Esophagus squamous epithelium (tissue), 5 donors: ENCODE measurements at places on chromosomes 13 and 19.

- no peak for DNase-seq
Observed at GRCh38 chr13:48249018-48249417, 16.0 kb downstream of the ITM2B start.

DNA sequence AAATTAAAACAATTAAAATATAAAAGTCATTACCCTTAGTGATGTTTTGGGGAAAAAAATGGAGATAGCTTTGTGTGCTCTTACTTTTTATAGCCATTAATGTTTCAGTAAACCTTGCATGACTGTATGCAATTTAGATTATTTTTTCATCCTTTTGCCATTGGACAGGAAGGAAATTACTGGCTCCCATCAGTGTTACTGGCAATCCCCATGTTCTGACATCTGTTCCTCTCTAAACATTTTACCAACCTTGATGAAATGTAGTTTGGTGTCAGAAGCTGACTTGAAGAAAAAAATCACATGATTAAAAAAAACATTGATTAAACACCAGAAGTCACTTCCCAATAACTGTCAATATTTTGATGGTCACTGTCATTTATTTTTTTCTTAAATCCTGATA is 52.3 kb upstream of the ZNF536 start:
- no peak for DNase-seq

DNA sequence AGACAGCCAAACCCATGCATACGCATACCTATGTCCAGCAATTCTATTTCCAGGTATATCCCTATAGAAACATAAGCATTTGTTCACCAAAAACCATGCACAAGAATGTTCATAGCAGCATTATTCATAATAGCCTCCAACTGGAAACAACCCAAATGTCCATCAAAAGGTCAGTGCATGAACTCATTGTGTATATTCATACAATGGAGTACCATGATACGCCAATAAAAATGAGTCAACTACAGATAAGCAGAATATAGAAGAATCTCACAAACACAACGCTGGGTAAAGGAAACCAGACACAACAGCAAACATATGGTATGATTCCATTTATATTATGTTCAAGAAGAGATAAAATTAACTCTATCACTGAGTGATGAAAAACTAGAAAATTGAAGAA is 23.8 kb downstream of the DEDD2 start:
- no peak for DNase-seq

DNA sequence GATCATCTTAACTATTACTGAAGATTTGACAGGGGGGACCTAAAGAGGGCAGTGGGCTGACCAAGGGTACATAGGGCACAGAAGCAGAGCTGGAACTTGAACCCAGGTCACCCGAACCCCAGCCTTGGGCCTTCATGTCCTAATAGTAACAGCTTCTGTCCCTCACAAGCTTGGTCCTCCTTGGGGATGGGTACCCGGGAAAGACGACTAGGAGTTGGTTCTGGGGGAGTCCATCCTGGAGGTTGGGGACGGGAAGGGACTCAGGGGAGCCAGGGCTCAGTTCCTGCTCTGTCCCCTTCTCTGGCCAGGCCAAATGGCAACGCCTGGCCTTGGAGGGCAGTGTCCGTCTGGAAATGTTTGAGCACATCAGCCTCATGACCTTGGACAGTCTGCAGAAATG is 39.6 kb upstream of the CYP4F8 start:
- no peak for DNase-seq

GRCh38 chr13:36031490-36031889 is 99.7 kb downstream of the DCLK1 start:
- DNase-seq: no peak

DNA sequence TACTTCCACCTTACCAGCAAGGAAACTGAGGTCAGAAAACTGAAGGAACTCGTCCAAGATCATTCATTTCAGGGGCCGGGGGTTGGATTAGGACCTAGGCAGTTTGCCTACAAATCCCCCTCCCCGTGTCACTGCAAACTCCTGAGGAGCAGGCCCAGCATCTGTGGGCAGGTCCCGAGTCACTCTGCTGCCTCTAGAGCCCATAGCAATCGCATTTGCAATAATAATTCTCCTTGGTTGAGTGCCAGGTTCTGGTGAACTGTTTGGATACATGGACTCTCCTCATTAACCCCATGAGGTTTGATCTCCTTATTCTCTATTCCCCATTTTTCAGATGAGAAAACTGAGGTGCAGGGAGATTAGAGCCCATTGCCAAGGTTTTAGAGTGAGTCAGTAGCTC is 903 bp downstream of the PIN1 start:
- DNase-seq: no peak

GRCh38 chr13:81442904-81443303 is 1102.0 kb upstream of the SPRY2 start:
- DNase-seq: no peak

DNA sequence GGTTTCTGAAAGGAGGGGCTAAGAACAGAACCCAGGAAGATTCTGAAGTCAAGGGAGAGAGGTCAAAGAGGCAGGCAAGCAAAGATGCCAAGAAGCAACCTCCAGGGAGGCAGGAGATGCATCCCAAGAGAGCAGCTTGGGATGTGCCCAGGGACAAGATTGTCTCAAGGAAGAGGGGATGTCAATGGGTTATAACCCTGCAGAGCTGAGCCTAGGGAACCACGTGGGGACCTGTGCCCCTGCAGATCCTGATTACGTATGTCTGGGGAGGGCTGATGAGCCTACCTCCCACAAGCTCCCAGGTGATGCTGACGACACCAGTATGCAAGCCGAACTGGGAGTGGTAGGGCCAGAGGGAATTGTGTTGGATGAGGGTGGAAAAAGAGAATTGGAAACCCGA is 70.9 kb upstream of the IRS2 start:
- no peak for DNase-seq

DNA sequence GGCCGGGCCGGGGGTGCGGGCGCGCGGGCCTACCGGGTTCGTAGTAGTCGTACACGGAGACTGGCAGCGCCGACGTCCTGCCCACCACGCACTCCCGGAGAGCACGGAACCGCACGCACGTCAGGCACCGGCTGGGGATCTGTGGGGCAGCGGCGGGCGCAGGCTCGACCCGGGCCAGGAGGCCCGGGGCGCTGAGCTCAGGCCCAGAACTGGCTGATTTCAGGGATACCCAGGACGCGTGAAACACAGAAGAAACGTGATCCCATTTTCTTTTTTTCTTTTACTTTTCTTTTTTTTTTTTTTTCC is 9.0 kb downstream of the F2RL3 start:
- DNase-seq: no peak

DNA sequence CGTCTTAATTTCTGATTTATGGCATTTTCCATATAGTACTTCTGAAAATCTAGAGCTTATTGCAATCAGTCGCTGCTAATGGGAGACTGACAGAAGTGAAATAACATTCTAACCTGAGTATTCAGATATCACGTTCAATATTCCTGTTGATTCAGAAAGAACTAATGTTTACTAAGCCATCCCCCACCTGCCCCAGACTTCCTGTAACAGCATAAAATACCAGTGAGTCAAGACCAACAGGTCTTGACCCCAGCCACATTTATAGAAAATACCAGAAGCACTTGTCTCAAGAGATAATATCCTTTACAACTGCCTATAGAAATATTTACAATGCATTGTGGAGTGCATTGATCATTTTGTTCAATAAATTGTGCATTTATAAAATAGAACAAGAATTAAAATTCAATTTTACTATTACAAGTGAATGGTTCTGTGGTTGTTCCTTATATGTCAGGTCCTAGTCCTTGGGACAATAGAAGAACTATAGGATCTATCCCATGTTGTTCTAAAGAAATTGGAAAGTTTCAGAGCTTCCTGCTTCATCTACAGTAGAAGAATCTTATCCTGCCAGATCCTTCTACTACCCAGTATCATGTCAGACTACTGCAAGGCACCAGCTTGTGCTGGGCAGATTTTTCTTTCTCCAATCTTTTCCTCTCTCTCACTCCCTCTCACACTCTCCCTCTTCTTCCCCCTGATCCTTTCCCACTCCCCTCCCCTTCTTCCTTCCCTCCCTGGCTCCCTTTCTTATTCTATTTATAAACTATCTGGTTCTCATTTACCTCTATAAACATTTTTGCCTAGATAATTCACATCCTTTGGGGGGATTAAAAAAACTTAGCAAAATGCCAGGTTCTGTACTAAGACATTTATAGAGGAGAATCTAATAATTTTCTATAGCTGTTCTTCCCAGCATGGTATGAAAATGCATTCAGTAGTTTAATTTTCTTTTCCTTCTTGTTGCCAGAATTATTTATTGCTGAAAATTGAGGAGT is 629.9 kb downstream of the DIAPH3 start:
- DNase-seq: no peak

- no peak for DNase-seq
Observed at GRCh38 chr13:104616990-104617389, 1550.8 kb upstream of the SLC10A2 start.

DNA sequence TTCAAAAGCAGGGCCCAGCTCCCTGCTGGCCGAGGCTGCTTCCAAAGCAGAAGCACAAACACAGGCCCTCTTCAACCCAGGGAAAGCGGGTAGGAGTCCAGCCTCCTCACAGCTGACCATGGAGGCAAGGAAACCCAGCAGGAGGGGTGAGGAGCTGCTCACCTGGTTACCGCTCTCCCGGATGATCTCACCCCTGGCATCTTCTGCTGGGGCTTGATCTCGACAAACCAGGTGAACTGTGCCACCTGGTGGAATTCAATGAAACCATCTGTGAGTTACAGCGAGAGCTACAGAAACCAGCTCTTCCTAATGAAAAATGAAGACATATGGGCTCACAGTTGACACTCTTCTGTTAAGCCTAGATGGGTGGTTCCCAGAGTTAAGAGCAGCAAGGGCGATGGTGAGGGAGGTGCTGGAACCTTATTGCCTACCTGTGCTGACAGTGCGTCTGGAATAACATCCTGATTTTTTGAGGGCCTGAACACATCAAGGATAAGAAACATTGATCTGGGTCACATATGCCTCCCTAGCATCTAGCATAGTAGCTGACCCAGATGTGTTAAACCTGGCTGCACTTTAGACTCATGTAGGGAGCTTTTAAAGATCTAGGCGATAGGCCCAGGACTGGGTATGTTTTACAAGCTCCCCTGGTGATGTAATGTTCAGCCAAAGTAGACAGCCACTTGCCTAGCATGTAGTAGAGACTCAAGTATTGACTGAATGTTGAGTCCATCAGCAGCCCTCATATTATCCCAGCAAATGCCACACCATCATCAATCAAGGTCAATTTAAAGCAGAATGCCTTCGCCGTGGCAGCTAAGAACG is 6.1 kb downstream of the DHRS12 start:
- DNase-seq: no peak

- no peak for DNase-seq
Observed at GRCh38 chr13:106575896-106576295, 8.0 kb upstream of the ARGLU1 start.

- DNase-seq: no peak
Observed at GRCh38 chr13:28336193-28336657, 158.7 kb downstream of the FLT1 start.

DNA sequence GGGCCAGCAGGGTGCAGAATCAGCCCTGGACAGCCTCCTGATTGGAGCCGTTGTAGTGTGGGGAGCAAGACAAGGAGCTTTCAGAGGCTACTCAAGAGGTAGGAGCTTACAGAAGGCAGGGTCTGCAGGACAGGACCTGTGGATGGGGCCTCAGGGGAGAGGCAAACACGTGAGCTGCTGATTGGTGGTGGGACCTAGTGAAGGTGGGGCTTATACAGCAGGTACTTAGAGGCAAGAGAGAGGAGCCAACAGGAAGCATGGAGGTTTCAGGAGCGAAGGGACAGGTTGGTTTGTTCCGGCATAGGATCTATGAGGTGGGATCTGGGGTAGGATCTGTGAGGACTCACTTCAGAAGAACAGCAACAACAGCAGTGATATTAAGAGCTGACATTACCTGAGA is 32.4 kb downstream of the ZSWIM4 start:
- no peak for DNase-seq

DNA sequence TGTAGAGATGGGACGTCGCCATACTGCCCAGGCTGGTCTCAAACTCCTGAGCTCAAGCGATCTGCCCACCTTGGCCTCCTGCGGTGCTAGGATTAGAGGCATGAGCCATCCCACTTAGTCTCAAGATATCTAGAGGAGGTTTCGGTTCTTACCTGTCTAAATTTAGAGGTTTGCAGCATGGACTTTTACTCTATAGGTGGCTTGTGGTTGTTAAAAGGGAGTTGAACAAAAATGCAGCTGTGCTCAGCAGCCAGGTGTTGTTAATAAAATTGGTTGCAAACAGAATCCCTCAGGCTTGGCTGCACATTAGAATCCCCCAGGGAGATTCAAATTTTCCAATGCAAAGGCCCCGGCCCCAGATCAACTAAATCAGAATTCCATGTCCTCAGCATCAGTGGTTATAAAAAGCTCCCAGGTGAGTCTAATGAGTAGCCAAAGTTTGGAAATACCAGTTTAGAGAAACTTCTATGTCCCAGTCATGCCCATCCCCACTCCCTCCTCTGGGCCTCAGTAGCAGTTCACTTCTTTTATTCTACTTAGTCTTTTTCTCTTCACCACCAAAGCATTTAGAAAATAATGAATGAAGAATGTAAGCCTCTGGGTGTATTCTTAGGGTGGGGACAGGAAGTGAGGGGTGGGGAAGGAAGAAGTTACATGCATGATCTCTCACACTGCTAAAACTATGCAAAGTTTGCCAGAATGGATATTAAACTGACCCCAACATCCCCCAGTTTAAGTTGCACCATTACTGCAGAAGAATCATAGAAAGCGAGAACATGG is 471.0 kb downstream of the COG6 start:
- DNase-seq: no peak

DNA sequence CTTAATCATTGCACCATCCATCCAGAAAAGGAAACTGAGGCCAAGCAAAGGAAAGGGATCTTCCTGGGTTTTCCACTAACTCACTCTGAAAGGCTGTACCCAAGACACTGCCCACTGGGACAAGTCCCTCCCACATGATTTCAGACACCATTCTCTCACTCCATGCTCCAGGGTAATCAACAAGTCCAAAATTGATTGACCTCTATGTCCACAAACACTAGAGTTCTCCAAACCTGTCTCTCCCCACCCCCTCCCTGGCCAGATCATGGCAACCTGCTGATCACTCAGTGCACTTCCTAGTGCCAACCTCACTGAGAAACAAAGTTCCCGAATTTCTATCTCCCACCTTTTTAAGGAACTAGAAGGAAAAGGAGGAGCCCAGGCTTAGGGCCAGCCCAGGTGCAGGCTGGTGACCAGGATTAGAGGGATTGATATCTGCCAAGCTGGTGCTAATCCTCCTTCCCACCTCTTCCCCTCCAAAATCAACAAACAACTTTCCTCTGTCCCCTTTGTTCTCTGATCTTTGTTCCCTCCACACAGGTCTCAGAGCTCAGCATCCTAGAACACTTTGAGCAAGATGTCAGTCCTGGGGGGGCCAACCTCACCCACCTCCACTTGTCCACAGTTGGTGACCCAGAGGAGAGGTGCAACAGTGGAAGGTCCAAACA is 2.4 kb upstream of the CYP2A13 start:
- DNase-seq: no peak
